ENCODE measurements at places on chromosomes 1 and 21. TPM values are rescaled to one million over a fixed set of nuclear protein-coding genes. Genes with fewer than 3 reads are reported as not detected.

Gene CLK2
- 35.1 TPM for total RNA-seq

Gene SMPDL3B
- 6.3 TPM for total RNA-seq

Gene SH2D2A
- total RNA-seq = not detected

DNA sequence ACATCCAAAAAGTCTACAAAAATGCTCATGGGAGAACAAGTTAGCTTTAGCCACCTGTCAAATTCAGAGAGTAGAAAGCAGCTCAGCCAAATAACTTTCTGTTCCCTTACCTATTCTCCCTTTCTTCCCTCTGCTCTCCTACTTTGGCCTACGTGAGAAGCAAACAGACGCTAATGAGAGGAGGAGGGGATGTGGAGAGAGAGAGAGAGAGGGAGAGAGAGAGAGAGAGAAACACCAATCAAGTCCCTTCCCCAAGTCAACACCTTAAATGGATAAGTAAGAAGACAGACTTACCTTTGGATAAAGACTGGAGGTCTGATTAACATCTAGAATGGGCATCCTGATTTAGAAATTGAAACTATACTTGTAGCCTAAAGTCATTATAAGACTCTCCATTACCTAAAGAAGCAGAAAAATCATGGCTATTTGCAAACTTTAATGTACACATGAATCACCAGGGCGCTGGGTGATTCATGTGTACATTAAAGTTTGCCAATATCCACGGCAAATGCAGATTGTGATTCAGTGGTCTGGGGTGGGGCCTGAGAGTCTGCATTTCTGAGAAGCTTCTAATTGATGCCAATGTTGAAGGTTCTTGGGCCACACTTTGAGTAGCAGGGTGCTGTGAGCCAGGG is 13.1 kb upstream of the DUSP12 start:
- H3K27ac ChIP-seq = peak overlapping the region; percentile 43
- no peak for DNase-seq
- no peak overlapping the region for H3K4me3 ChIP-seq
- no peaks in the 10 kb centered on the region for H3K36me3 ChIP-seq

DNA sequence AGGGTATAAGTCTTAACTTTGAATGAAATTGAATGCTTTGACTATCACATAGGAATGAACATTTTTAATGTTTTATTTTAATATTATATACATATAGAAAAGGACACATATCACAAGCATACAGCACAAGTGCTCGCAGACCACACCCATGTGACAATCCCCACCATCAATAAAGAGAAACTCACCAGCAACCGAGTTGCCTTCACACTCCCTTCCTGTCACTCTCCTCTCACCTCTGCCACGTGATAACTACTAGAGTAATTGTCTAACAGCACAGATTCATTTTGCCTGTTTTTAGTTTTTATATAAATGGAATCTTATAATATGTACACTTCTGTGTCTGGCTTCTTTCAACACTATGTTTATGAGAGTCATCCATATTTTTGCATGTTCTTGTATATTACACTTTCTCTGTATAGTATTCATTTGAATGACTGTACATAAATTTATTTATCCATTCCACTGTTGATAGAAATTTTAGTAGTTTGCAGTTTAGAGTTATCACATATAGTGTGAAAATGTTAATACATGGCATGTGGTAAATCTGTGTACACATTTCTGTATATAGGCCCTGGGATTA is 304.9 kb upstream of the DUSP10 start:
- H3K4me1 ChIP-seq = no peaks in the 10 kb centered on the region
- H3K27me3 ChIP-seq = no peaks in the 10 kb centered on the region
- no peaks in the 10 kb centered on the region for H3K36me3 ChIP-seq
- H3K27ac ChIP-seq = no peak overlapping the region

GRCh38 chr1:108584428-108584856 is 24.5 kb downstream of the EEIG2 start:
- DNase-seq = no peak
- H3K27ac ChIP-seq = no peak overlapping the region
- no peak overlapping the region for H3K4me3 ChIP-seq
- H3K36me3 ChIP-seq = no peaks in the 10 kb centered on the region

DNA sequence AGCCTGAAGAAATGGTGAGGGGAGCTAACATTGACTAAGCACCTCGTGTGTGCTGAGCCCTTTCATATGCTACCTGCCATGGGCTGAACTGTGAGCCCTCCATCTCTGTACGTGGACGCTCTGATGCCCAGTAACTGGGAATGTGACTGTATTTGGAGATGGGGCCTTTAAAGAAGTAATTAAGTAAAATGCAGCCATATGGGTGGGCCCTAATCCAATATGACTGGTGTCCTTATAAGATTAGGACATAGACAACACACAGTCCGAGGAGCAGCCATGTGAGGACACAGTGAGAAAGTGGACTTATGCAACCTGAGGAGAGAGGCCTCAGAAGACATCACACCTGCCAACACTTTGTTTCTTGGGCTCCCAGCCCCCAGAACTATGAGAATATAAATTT is 92.7 kb upstream of the ATP1B1 start:
- no peaks in the 10 kb centered on the region for H3K4me1 ChIP-seq
- H3K36me3 ChIP-seq = no peaks in the 10 kb centered on the region
- H3K27me3 ChIP-seq = no peaks in the 10 kb centered on the region
- no peak overlapping the region for H3K27ac ChIP-seq
- DNase-seq = no peak

DNA sequence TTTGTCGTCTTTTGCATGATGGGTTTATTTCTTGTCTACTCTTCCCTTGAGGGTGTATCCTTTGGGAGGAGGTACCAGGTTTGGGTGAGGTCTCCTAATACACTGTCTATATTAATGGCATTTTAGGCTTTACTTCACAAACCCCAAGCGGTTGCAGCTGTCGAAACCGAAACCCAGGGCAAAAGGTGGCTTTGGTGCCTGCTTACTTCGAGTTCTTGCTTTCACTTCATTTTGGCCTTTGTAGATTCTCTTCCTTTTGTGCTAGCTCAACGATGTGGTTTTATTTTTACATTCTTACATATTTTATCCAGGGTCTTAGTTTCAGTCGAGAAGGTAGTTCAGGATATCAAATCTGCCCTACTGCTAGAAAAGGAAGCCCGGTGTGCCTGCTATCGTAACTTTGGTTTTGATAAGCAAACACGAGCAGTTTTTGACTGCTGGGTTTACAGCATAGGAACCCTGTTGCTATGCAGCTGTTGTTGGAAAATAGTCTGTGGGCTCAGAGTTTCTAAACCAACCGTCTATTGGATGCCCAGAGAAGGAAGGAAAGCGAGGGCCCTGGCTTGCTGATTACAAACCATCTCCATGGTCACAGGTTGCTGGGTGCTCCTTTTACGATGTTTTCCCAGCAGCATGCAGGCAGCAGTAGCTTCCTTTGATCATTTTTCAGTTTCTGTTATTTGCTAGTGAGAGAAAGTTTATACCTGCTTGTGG is 9.8 kb upstream of the TSPAN2 start:
- H3K4me1 ChIP-seq = no peaks in the 10 kb centered on the region
- peak overlapping the region; percentile 78 for H3K27ac ChIP-seq
- no peaks in the 10 kb centered on the region for H3K27me3 ChIP-seq
- H3K4me3 ChIP-seq = peak overlapping the region; percentile 63
